ENCODE measurements at places on chromosomes 2 and 18.

DNA sequence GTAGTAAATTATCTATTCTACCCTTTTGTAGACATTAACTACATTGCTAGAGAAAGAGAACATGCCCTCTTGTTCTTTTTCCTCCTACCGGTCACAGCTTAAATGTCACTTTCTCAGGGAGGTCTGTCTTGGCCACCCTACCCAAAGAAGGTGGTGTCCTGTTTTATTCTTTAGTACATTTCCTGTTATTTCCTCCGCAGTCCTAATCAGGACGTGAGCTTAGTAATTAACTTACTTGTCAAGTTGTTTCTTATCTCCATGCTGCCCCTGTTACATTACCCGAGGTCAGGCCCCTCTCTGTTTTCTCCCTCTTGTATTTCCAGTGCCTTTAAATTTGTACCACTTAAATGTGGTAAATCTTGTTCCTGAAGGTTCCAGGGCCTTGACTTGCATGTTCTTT, 73.7 kb upstream of the RMDN2 start:
- no peak for DNase-seq

- no peak for DNase-seq
These were observed 102.5 kb downstream of the BARD1 start for GRCh38 chr2:214706986-214707385.

GRCh38 chr2:229169751-229170150, 101.3 kb downstream of the PID1 start:
- DNase-seq = no peak

DNA sequence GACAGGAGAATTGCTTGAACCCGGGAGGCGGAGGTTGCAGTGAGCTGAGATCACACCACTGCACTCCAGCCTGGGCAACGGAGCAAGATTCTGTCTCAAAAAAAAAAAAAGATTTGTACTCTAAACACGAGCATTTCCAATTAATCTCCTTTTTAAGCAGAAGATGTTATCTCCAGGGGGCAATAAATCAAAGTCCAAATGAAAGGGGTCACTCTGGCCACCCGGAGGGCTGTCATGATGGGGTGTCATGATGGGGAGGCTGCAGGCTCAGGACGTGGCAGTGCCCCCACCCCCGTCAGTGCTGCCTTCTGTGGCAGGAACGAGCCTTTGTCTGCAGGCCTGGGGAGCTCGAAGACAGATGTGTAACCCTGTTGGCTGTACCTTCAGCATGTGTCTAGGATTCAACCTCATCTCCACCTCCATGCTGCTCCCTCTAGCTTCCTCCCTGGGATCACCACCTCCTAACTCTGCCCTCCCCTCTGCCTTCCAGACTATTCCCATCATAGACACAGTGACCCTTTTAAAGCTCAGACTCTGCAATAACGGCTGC, 76.9 kb upstream of the YWHAQ start:
- DNase-seq = no peak

GRCh38 chr2:80815259-80815658, 510.7 kb upstream of the LRRTM1 start:
- no peak for DNase-seq

DNA sequence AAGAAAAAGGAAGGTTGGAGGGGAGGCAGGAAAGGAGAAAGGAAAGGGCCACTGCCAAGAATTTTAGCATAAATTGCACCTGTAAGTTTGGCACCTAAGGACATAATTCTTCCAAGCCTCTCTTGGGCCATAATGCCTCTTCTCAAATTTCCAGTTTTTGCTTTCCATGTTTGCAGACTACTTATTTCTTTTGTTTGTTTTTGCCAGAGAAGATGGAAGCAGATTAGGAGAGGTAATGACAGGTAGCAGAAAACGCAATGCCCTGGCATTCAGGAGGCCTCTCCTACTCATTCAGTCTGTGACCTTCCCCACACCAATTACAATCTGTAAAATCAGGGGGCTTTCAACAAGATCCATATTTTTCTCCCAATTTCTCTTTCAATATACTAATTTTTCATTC, 56.8 kb downstream of the MRPL33 start:
- DNase-seq = no peak

DNA sequence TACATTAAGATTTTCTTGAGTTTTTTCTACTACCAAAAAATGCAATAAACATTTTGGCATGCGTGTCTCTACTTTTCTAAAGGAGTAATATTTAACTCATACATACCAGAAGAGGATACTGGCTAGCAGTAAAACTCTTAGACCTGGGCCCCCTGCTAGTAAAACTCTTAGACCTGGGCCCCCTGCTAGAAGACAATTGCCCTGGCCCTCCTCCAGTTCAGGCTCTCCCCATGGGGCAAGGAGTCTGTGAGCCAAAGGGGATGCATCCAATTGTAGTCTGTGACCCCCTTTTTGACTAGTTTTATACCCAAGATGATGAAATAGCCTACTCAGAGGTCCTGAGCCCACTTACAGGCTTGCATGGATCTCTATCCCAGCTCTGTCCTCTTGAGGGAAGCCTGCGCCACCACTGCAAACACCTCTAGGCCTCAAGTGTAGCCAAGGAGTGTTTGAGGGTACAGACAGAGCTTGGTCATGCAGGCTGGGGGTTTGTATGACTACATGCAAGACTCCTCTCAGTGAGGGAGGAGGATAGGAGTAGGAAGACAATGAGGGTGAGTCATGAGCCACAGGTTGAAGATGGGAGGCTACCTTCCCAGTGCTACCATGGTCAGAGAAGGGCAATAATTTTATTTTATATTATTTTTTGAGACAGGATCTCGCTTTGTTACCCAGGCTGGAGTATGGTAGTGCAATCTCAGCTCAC, 45.2 kb upstream of the PGAP1 start:
- DNase-seq = no peak

- DNase-seq = no peak
These were observed 334.3 kb downstream of the DYSF start for GRCh38 chr2:71787476-71788185.

DNA sequence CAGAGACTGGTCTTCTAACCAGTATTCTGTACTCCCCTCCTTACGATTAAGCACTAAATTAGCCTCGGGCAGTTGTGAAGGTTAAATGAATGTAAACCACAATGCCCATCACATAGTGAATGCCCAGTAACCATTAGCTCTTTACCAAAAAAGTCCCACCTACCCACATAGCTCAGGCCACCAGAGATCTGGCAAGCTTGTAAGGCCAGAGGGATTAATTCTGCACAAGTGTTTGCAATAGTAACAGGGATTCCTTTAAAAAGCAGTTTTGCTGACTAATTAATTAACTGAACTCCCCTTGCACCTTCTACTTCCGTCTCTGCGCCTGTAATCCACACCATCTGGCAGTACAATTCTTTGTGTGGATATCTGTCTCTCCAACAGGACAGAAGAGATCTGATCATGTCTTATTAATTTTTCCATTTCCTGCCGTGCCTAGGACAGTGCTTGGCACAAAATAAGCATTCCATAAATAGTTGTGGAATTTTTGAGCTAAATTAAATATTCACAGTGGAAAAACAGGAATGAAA, 36.2 kb upstream of the IGFBP2 start:
- DNase-seq = peak; percentile 10

- peak; percentile 16 for DNase-seq
These were observed 31.6 kb downstream of the TWSG1 start for GRCh38 chr18:9366126-9366714.

DNA sequence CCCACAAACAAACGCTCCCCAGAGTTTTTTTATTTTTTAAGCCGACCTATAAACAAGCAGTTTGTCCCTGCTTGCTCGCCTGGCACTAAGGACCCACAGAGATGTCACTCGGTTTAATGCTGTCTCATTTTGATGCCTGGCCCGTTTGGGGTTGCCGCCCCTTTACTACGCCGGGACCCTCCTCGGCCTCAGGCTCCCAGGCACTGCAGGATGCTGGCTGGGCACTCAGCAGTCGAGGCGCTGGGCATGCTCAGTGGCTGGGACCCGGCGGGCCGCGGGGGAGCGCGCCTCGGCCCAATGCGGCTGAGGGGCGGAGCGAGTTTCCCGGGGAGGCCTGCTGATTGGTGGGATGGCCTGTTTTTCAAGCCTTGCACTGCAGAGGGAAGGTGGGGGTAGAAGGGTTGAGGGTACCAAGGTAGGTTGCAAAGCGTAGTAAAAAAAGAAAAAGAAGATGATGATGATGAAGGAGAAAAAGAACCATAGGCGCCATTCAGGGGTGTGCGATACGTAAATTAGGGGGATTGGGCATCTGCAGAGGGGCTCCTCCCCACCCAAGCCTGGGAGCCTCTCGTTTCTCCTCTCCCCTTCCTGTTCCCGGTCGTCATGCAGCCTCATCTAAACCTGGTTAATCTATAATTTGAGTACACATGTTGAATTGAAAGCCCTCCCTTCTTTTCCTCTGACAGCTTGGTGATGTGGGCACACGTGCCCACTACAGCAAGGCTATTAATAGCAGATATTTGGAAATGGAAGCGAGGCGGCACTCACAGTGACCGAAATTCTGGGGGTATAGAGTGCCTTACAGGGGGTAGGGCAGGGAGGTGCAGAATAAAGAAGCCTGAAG, 1.5 kb upstream of the IRS1 start:
- DNase-seq = no peak

- peak; percentile 21 for DNase-seq
These were observed 30.0 kb downstream of the CPS1 start for GRCh38 chr2:210586381-210586780.

GRCh38 chr2:173412628-173413027, 58.0 kb downstream of the CDCA7 start:
- no peak for DNase-seq

GRCh38 chr2:158394453-158394852, 62.1 kb downstream of the CCDC148 start:
- no peak for DNase-seq

DNA sequence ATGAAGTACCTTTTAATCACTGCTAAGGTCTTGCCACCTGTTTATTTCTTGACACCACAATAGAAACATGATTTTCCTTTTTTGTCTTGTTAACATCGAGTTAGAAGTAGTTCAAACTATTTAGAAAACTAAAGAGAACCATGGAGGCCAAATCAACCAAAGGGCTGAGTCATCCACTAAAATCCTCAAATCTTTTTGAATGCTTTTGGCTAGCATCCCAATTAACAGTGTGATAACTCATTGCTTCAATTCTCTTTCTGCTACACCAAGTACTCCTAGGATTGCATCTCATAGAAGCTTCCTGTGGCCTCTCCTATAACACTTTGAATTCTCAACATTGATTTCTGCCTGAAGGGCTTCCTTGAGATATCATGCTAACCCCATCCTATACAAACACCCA, 159.9 kb upstream of the MMADHC start:
- DNase-seq = no peak

- DNase-seq = no peak
These were observed 694 bp upstream of the HPCAL1 start for GRCh38 chr2:10301941-10302478.

DNA sequence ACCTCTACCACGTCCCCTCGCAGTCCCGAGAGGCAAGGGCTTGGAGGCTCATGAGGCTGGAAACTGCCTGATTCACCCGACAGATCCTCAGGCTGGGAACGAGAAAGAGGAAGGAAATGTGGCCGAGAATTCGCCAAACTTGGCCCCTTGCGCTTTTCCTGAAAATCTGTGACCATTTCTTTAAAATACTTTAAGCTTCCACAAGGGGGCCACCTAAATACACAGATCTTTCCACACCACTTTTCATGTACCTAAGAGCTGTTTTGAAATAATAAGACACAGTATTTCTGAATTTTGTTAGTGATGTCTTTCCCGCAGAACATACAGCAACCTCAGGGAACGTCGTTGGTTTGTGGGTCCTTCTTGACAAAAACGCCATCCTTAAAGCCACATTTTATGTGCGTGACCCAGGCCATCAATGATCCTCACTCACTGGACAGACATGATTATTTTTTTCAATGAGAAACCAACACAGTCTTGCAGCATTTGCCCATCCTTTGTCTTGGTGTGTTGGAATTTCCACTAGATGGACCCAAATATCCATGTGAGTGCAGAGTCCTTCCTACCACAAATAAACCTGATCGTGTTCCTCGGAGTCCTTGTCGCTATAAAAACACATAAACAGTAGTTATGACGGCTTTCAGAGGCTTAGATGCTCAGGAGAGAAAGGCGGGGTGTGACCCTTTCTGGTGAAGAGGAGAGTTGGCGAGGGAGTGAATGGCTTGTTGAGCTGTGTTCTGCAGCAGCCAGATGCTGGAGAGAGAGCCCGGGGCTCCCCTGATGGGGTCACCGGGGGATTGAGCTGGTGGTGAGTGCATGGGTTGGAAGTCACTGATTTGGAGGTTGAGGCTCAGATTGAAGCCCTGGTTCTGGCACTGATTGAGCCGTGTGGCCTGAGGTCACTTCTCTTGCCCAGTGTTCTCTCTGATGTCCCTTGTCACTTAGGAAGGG, 25.0 kb downstream of the DCDC2C start:
- peak; percentile 4 for DNase-seq

GRCh38 chr2:5674026-5674340, 18.2 kb upstream of the SOX11 start:
- no peak for DNase-seq

Measured in AG09309 (cell line).